SK-N-DZ (cell line): ENCODE measurements at places on chromosomes 6 and 20.
A peak's percentile ranks its signal among the peaks of the same experiment; 100 is the strongest.

DNA sequence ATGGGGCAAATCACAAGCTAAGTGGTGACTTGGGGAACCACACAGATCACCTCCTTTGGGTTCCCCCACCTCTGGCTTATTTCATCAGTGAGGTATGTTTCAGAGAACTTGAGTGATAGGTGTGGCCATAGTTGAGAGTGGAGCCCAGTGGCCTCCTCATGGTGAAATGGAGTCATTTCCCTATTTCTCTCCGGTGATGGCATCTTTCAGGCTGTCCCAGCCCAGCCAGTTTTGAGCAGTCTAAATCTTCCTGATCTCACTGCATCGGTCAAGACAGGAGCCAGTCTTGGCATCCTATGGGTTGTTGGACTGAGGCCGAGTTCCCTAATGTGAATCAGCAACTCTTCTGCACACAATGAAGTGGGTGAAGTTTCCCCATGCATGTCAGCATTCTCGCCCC is 132.4 kb downstream of the EYA2 start:
- no peak for DNase-seq

DNA sequence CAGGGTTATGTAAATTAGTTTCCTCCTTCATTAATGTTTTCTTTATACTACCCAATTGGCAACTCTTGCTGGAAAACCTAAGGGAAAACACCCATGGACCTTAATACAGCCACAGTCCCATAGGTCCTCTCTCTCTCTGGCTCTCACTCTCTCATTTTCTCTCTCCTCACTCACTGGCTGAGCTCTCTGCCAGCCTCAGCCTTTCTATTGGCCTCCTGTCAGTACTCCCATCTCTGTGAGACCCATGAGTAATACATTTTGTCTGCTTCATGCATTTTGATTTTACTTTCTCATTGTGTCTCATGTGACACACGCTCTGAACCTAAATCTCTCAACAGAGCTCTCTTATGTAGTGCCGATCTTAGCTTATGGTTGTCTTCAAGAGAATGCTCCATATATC is 907.5 kb downstream of the C6orf118 start:
- no peak for DNase-seq

GRCh38 chr20:34864216-34864615 is 8.4 kb downstream of the GGT7 start:
- no peak for DNase-seq

- DNase-seq, result no peak
These were observed 87.3 kb downstream of the SCML4 start for GRCh38 chr6:107736713-107737396.

DNA sequence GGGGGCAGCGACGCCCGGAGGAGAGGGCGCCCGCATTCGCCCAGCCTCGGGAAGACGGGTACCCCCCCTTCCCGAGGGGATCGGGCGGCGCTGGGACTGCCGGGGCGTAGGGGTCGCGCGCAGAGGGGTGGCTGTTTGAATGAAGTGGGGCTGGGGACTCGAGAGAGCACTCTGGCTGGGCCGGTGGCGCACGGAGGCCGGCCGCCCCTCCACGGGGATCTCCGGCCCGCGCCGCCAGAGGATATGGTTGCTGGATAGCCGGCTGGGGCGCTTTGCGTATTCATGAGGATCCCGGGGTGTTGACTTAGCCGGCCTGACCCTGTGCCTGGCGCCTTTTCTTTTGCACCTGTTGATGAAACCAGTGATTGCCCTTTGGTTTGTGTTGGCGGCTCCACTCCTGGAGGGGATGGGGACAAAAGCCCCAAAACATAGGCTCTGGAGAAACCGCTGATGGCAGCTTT is 469 bp downstream of the SYNJ2 start:
- DNase-seq, result no peak

- DNase-seq, result no peak
These were observed 372.1 kb downstream of the KIF16B start for GRCh38 chr20:16201191-16201590.

GRCh38 chr6:4670824-4671409 is 105.3 kb upstream of the CDYL start:
- DNase-seq, result no peak

DNA sequence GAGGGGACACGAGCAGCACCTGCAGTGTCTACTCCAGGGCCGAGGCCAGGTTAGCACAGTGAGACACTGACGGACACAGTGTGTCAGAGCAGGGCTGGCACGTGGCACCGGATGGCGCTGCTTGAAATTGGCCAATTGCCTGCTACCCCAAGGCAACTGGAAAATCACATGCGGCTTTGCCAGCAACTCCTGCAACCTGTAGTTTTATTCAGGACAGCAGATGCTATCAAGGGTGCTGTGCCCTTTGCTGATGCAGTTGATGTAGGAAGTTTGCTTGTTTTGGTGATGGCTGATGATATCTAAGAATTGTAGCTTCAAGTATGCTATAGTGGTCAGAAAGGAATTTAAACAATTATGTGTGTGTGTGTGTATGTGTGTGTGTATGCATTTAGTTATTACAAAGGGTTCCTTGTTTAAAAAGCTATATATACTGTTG is 25.9 kb downstream of the RIN2 start:
- DNase-seq, result no peak

- no peak for DNase-seq
These were observed 157.7 kb downstream of the VEGFA start for GRCh38 chr6:43927532-43928210.

DNA sequence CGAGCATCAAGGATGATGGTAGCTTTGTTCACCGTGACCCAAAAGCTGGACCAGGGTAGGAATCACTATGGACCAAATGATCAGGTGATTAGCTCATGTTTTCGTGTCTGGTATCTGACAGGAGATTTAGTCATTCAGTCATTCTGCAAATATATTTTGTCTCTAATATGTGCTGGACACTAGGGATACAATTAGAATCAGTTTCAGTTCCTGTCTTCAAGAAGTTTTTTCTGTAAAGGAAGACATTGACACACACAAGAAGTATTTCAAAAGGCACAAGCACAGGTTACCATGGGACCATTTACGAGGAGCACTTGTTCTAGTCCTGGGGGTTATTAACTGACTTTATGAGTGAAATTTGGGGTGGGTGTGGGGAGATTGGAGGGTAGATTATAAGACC is 244.9 kb downstream of the HIVEP2 start:
- no peak for DNase-seq

- no peak for DNase-seq
These were observed 40.9 kb downstream of the CDKAL1 start for GRCh38 chr6:20575125-20575524.

DNA sequence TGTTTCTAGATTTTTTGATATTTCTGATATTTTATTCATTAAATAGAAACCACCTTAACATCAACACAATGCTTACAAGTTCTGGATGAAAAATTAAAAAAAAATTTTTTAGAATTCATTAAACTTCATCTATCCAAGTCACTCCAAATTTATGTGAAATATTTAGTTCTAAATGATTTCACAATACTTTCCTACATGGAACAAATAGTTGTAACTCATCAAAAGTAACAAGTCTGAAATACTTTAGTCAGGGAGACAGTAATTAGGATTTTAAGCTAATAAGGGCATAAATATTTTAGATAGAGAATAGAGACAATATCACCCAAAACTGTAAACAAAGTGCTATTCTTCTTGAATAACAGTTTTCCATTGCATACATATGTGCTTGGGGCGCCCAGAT is 147.8 kb downstream of the HIVEP2 start:
- no peak for DNase-seq

DNA sequence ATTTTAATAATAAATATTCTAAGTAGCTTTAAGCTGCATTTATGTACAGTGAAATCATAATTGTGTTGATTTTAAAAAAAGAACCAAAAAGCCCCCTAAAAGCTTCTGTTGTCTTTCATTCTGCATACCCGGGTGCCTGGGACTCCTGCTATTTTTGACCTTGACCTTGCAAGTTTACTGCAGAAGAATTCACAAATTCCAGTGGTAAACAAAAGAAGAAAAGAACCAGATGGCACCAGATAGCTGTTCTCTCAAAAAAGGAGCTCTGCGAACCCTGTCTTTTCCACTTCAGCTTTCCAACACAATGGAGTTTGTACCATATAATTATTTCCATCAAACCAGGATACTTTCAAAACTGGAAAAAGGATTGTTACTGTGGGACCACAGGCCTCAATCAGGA is 363.3 kb downstream of the SMOC2 start:
- no peak for DNase-seq

- no peak for DNase-seq
These were observed 52.6 kb downstream of the E2F3 start for GRCh38 chr6:20454204-20454824.

DNA sequence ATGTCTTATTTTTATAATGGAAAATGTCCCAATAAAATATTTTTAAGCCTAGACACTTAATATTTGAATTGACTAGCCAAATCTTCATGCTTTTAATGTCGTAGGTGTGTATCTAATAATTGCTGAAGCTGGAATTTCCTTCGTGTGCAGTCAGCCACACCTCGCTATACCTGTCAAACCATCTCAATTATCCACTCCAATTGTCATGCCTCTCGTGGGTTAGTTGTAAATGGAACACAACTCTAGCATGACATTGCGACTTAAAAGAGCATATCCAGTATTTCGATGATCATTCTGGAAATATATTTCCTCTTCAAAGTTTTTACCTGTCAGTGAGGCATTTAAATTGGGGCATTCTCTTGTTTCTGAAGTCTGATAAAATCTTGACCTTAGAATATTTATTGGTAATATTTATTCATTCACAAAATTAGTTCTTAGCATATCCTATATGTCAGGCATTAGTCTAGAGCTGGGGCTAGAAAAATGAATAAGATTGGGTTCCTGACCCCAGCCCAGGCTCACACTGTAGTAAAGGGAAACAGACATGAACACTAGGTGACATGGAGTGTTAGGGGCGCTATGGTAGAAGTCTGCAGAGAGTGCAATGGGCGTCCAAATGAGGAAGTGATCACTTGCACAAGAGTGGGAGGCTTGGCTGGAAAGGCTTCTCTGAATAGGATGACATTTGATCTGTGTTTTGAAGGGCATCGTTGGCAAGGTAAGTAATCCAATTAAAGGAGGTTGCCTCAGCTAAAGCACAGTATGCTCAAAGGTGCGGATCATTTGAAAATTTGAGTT is 11.0 kb upstream of the CFAP206 start:
- DNase-seq, result no peak

GRCh38 chr6:21159465-21159864 is 434.1 kb upstream of the SOX4 start:
- DNase-seq, result no peak

GRCh38 chr6:73109659-73110058 is 115.6 kb downstream of the KHDC1L start:
- DNase-seq, result peak; percentile 94

GRCh38 chr6:128558924-128559323 is 38.5 kb upstream of the PTPRK start:
- peak; percentile 45 for DNase-seq

GRCh38 chr6:16239798-16240123 is 1.4 kb downstream of the GMPR start:
- no peak for DNase-seq

- no peak for DNase-seq
These were observed 323.6 kb downstream of the UBE3D start for GRCh38 chr6:82741996-82742385.

DNA sequence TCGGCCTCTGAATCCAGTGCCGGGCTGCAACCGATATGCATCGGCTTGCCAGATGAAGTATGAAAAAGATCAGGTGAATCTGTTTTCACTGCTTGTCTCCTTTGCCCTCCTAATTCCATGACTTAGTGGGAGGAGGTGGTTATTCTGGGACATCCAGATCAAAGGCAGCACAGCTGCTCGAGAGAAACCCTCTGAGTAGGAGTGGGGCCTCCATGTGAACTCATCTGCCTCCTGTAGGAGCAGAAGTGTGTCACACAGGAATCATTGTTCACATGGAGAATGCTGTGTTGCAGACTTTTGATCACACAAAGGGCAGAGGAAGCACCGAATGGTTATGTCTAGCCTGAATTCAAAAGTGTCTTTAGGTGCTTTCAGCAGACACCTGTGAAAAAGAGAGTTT is 73.1 kb upstream of the SLC22A1 start:
- no peak for DNase-seq

GRCh38 chr6:8041913-8042583 is 22.1 kb downstream of the BLOC1S5 start:
- DNase-seq, result no peak

DNA sequence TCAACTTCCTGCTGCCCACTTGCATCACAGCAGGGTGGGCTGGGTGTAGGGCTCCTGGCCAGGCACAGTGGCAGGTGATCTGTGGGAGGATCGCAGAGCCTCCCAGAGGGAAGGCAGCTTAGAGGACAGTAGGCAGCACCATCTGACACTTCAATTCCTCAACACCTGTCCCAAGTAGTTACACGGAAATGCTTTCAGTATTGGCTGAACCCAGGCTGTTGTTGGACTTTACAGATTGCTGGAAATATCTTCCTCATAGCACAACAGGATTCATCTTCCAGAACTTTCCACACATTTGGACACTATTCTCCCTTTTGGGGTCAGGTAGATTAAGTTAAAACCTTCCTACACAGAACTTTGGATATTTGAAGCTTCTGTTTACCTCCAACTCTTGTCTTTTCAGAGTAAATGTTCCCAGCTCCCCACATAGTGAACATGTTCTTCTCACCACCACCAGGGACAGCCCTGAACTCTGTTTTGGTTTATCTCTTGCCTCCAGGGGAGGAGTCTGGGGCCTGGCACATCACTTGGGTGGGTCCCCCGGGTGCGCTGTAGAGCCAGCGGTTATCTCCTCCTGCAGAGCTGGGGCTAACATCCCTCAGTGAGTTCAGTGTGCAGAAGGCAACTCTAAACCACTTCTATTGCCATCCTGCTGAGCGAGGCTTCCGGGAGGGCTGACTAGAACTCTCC is 3.5 kb upstream of the SLC22A2 start:
- no peak for DNase-seq

DNA sequence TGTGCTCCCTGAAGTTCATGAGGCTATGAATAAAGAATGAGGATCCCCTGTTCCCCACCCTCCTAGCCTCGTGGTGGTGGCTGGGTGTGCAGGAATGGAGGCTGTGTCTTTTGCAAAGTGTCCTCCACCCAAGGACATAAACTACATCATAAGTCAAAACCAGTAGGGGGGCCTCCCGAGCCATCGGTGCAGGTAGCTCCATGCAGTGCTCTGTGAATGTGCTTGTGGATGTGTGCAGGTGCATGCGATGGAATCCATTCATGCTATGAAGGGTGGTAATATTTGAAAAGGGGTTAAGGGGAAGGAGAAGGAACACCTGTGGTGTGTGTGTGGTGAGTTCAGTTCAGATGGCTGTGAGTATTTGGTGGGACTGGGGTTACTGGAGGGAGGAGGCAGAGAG is 197.3 kb downstream of the NRN1 start:
- DNase-seq, result no peak

GRCh38 chr6:152701081-152701862 is 3.6 kb downstream of the MYCT1 start:
- DNase-seq, result no peak

DNA sequence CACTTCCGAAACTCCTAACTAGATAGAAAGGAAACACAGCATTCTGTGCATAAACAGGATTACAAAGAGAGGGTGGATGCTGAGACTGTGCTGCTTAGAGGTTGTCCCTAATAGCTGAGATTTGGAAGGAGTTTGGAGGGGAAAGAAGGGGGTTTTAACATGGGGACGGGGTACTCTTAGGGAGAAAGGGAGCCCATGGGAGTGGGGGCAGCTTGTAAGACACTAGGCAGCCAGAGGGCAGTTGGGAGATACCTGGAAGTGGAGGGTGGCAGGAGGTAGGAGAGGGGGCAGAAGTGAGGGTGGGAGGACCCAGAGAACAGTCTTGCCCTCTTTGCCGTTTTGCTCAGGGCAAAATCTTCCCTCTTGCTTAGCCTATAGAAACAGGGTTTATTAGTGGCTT is 16.4 kb downstream of the MANBAL start:
- DNase-seq, result no peak

- no peak for DNase-seq
These were observed 1166.3 kb upstream of the CITED2 start for GRCh38 chr6:140540743-140541142.
